ENCODE measurements at places on chromosomes 1 and 21.

- DNase-seq = no peak
Measured at GRCh38 chr1:200253774-200254495, 155.9 kb downstream of the ZNF281 start.

DNA sequence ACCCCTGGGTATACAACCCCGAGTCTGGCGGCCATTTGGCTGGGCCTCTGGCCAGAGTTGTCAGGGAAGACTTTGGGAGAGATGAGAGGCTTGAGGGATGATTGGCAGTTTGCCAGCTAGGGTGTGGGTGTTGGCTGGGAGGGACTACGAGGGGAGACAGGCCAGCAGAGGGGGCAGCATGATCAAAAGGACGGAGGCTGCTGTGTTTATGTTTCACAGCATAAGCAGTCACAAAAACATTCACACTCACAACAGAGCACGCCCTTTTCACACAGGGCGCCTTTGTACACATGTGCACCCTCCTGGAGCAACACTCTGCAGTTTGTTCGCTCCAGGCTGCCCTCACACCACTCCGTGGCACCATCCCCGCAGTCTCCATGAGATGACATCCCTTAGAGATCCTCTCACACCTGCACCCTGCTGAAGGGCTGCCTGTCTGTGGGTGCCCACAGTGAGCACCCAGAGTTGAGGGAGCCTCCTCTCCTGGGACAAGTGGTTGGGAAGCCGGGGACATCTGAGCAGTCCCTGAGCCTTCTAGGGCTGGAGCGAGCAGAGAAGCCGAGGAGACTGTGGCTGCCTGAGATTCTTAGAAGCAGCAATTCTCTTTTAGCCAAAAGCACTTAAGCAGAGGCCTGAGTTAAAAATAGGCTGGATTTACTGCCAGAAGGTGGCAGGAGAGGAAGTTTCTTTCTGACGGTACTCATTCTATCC lies 15.4 kb downstream of the EFNA3 start:
- peak; percentile 46 for DNase-seq

DNA sequence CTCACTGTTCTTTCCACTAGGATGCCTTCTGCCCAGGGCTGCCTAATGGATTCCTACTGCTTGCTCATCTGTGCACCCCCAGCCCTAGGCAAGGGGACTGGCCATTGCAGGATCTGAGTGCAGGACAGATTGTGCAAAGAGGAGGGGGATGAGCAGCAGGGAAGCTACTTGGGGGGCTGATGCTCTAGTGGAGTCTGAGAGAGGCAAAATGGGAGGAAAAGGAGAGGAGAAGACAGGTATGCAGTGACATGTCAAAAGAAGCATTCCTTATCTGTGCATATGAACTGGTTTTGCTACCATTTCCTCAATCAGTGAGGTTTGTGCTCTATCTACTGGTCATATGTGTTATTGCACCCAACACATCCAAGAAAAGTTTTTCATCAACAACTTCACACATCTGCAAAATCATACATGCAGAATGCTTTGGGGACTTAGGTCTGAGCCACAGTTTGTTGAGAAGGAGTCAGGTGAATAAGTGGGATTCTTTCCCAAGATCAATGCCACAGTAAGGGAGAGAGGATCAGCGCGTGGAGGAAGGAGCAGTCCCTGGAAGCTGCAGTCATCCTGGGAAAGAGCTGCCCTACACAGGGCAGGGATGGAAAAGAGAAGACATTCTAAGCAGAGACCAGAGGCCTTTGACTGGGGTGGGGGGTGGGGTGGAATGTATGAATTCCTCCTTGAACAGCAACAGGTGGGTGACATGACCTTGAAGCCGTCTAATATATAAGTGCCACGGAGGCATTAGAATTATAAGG lies 14.4 kb downstream of the SLC5A9 start:
- DNase-seq = no peak

DNA sequence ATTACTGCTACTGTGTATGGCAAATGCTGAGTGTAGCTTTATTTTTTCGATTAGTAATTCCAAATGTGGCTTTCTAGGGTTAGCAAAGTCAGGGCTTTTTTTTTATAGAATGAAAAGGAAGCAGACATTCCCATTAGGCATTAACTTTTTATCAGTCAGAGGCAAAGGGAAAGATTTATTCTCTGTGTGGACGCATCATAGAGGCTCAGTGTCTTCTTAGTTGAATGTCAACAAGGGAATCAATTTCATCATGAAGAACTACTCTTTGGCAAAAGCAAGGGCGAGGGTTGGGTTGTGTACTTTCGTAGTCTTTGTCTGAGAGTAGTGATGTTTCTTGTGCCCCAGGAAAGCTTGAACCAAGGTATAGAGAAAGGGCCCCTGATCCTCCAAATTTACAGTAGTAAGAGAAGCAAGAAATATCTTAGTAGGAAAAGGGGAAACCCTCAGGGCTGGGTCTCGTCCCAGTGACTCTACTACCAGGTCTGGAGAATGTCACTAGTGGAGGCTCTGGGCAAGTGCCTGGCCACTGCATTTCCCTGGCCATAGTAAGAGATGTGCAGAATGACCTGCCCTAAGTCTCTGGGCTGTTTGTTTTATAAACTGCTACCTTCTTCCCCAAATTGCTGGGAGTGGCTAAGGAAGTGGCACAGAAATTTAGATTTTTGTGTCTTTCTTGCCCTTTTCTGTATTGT lies 30.0 kb upstream of the MACF1 start:
- DNase-seq = no peak

GRCh38 chr1:53324728-53325297 lies 3.1 kb downstream of the LRP8 start:
- no peak for DNase-seq

GRCh38 chr1:107546576-107546975 lies 405.7 kb downstream of the NTNG1 start:
- DNase-seq = no peak

- peak; percentile 5 for DNase-seq
Measured at GRCh38 chr1:86507935-86508582, 38.8 kb upstream of the CLCA4 start.

GRCh38 chr1:65524931-65525265 lies 104.4 kb downstream of the LEPR start:
- no peak for DNase-seq

GRCh38 chr1:6105763-6106162 lies 60.1 kb downstream of the KCNAB2 start:
- DNase-seq = no peak

DNA sequence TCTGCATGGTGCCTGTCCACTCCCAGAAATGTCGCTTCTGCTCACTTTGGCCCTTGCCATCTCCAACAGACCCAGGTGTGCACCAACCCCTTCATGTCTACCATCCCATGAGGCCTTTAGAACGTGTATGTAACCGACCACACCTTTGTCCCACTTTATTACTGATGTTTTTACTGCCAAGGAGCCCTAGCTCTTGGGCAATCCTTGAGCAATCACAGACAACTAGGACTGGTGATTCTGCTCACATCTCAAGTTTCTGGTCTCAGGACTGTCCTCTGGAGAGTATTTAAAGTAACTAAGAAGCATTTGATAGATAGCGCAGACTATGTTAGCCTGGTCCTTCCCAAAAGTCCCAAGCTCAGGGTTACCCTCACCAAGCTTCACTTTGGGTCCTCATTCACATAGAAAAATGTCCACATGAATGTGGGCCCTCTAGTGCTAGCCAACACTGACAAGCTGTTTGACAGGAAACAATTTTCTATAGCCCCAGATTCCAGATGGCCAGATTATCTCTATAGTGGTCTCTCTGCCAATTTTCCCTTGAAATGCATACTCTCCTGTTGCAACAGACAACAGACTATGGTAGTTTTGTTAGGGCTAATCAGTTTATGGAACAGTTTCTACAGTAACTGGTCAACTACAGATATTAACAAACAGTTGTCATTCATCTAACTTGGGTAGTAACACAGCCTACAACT lies 6.9 kb upstream of the TMEM81 start:
- no peak for DNase-seq

DNA sequence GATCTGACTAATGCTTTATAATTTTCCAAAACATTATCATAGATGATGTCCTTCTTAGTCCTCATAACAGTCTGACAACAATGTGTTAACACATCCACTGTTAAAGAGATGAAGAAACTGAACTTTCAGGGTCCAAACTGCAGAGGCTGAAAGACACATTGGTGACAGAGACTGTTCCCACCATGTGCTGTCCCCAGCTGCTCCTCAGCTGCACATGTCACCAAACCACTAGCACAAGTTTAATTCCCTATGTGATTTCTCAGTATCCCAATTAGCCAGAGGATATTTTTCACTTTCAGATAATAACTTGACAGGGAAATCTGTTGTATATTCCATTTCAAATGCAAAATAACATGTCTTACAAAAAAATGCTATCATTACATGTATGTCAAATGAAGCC lies 24.6 kb downstream of the LAMC2 start:
- no peak for DNase-seq

GRCh38 chr1:154536570-154536969 lies 21.9 kb downstream of the UBE2Q1 start:
- DNase-seq = no peak

DNA sequence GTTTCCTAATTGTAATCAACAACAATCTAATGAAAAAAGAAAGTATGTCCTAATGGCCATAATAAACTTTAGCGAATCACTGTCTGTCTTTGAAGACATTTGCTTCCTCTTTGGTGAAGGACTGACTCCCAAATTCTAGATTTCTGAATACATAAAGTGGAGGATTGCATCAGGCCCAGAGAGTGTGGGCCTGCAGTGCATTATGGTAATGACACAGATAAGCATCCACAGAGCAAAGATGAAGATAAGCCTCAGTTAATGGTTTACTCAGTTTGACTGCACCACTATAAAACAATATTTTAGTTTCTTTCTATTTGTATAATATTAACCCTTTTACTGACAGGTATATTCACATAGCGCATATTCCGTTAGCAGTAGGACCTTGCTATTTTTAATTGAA lies 365.5 kb downstream of the KCTD3 start:
- DNase-seq = no peak

GRCh38 chr1:37673920-37674319 lies 18.4 kb upstream of the CDCA8 start:
- no peak for DNase-seq

DNA sequence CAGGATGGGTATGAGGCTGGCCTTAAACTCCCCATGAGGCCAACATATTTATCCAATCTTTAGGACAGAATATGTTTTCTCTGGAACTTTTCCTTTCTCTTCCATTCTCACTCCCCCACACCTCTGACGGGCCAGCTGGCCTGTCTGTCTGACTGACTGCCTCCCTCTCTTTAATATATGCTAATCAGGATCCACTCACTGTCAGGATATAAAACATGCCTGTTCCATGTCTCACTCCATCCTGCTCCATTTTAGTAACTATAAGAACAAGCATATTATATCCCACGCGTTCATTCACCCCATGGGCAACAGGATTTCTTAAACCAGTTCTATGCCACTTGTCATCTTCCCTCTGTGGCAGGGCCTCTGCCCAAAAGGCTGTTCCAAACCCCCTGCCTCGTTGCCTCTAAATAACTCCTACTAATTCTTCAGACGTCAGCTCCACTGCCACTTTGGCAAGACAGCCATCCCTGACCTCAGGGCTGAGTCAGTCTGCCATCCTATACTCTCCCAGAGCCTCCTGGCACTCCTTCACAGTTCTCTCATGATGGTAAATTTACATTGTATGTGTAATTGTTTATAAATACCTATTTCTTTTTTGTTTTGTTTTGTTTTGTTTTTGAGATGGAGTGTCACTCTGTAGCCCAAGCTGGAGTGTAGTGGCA lies 84.3 kb upstream of the SPATA6 start:
- DNase-seq = no peak

DNA sequence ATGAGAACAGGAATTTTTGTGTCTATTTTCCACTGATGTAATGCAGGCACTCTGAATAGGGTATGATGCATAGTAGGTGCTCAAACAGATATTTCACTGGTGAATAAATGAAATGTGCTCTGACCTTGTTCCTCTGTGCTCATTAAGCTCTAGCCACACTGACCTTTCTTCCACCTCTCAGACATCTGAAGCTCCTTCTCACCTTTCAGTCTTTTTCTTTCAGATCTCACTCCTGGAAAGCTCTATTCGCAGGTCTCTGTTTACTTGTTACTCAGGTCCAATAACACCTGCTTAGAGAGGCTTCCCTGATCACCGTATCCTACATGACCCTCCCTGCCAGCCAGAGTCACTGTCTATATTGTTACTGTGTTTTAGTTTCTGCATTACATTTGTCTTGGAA lies 59.2 kb upstream of the IVNS1ABP start:
- DNase-seq = no peak

- DNase-seq = no peak
Measured at GRCh38 chr1:208724079-208724478, 479.9 kb upstream of the PLXNA2 start.

GRCh38 chr1:186440584-186440983 lies 20.3 kb downstream of the PDC start:
- DNase-seq = no peak

GRCh38 chr1:183454377-183454776 lies 17.9 kb upstream of the SMG7 start:
- DNase-seq = no peak

- no peak for DNase-seq
Measured at GRCh38 chr1:32466761-32467160, 1.9 kb downstream of the ZBTB8B start.

DNA sequence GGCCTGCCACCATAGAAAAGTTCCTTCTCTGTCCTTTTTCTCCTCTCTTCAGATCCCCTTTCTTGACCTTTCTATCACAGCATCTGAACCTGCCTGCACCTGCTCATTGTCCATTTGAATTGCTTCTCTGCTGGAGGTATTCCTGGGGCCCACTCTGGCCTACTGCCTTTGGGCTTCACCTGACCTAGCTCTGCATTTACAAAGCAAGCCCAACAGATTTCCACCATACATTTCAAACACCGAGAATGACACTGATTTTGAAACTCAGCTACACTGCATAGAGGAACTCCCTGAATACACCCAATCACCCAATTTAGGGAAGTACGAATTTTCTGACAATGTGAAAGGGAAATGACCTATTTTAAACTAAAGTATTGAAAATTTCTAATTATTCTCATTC lies 284.5 kb upstream of the USP25 start:
- DNase-seq = no peak

GRCh38 chr1:12001249-12001917 lies 17.9 kb upstream of the MIIP start:
- peak; percentile 74 for DNase-seq

- DNase-seq = no peak
Measured at GRCh38 chr1:201748335-201748734, 80.6 kb upstream of the IPO9 start.

- no peak for DNase-seq
Measured at GRCh38 chr1:91710261-91710660, 175.7 kb downstream of the TGFBR3 start.
